ENCODE measurements at places on chromosomes 6 and 20. TPM values are rescaled to one million over a fixed set of nuclear protein-coding genes. Genes with fewer than 3 reads are reported as not detected.

Gene SKIC2
- total RNA-seq: 66.7 TPM

Gene MUCL3
- not detected for total RNA-seq

Gene BMP2
- 10.3 TPM for total RNA-seq

Gene PTPRK
- total RNA-seq: 59.6 TPM

Gene FNDC11
- total RNA-seq: 0.46 TPM

Gene SLC32A1
- total RNA-seq: not detected

Gene SLC22A16
- total RNA-seq: not detected

Gene ZBTB12
- total RNA-seq: 7.6 TPM

Gene BCL2L1
- 101 TPM for total RNA-seq

Gene TULP4
- total RNA-seq: 88.3 TPM

Gene AKAP12
- 45.4 TPM for total RNA-seq

Data from smooth muscle cell of the pulmonary artery (primary cell).